ENCODE measurements at places on chromosomes 6 and 20.
A peak's percentile ranks its signal among the peaks of the same experiment; 100 is the strongest.

- DNase-seq, result no peak
Observed at GRCh38 chr6:84892671-84893070, 128.3 kb upstream of the TBX18 start.

DNA sequence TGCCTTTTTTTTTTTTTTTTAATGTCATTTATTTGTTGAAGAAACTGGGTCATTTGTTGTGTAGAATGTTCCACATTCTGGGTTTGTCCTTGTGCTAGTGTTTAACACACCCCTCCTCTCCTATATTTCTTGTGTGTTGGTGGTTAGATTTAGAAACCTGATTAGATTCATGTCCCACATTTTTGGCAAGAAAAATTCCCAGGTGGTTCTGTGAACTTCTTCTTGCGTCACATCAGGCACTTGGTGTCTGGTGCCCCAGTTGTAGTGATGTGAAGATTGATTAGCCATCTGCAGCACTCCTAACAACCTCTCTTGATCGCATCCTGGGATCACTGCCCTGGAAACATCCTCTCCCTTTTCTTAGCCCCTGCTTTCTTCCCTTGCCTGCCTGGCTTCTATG is 7.8 kb downstream of the PIGT start:
- no peak for DNase-seq

GRCh38 chr6:126650931-126651330 is 311.0 kb downstream of the CENPW start:
- no peak for DNase-seq

DNA sequence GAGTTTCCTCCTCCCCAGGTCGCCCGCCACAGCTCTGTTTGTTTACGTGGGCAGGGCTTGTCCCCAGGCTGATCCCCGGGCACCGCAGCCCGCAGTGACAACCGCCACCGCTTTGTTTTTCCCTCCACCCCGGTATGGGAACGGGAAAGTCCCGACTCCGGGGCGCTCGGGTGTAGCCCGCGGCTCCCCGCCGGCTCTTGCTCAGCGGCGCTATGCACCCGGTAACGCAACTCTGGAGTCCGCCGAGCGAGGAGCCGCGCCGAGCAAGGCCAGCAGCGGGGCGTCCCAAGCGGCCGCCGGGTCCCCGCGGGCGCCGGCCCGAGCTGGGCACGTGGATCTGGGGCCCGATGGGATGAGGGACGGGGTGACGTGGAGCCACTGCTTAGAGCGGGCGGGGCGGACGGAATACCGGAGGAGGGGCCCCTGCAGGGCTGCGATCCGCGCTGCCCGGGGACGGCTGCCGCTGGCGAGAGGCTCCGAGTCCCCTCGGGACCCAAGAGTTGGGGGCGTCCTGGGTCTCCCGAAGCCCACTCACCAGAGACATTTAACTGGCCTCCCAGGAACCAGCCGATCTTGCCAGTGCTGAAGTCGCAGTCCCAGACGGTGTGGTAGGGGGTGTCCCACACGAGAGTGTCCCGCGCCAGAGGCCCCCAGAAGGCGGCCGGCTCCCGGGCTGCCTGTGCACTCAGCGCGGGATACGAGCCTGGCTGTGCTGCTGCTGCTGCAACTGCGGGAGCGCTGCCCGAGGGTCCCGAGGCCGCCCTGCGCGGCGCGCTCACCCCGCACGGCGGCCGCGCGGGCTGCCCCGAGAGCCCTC is 497 bp downstream of the ACSS1 start:
- peak; percentile 45 for DNase-seq

GRCh38 chr6:95581073-95581472 is 3.7 kb downstream of the MANEA start:
- no peak for DNase-seq

DNA sequence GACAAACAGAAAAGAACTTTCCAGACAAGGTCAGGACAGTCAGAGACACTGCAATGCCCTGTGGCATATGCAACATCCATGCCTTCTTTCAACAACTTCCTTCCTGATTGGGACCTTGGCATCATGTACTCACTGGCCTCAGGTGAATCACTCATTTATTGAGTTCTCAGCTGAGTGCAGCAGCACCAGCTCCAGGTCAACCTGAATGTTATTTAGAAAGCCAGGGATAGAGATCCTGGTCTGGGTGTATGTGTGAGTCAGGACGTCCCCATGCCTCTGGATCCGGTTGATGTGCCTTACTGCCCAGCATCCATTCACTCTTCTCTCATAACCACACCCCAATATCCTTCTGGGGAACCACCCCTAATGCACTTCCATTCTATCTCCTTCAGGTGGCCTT is 54.4 kb downstream of the SNRNP48 start:
- DNase-seq, result no peak

- no peak for DNase-seq
Observed at GRCh38 chr6:129419324-129419723, 290.7 kb downstream of the ARHGAP18 start.

GRCh38 chr6:37083243-37084138 is 78.0 kb downstream of the FGD2 start:
- no peak for DNase-seq

- no peak for DNase-seq
Observed at GRCh38 chr6:136753624-136754023, 38.7 kb downstream of the MAP3K5 start.

DNA sequence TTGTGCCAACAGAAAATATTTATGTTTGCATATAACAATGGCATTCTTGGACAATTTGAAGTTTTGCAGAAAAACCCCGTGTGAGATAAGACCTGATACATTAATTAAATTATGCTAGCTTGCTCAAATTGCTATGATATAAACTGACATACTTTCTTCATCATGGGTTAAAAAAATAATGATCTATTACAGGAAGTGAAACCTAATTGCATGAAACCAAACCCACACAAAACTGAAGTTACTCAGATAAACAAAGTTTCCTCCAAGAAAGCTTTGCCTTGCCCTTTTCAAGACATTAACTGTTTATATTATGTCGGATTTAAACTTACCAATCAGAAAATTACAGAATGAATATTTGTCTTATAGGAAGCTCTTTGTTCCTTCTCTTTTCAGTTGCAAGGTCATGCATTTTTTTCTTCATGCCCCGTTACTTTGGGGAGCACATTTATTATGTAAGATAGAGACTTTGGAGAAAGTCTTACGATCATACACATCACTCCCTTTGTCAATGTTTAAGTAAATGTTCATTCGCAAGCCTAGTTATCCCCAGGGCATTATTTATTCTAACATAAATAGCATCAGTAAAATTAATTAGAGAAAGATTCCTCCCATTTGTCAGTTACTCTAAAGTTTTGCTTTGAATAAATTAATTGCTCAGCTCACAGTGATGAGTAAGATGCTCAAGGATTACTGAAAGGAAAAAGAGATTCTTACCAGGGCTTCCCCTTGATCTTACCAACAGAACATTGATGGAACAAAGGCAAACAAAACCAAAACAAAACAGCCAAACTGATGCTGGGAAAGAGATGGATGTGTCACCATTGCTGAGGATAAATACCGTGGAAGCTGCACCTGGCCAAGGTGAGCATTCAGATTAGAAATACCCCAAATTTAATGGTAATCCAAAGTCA is 14.8 kb upstream of the TMEM244 start:
- no peak for DNase-seq

All from ELF-1 (cell line).